ENCODE measurements at places on chromosomes 5 and 9.

DNA sequence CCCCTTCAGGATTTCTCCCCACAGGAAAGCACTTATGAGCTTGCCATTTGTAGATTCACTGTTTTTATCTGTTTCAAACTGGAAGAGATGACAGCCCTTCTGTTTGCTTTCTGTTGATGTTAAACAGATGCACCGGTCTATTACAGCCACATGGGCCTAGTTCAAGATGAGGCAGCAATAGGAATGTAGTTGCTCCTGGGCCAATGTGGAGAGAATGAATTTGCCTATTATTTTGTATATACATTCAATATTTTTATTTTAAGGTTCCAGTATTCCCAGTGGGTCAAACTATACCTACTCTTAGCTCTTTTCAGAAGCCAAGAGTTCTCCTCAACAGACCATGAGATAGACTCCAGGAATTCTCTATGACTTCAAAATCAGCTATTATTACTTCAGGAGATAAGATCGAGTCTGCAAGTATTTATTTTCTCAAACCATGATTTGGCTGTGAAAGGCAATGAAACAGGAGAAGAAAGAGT lies 461.6 kb downstream of the RASEF start:
- DNase-seq, result no peak

GRCh38 chr5:65161655-65162054 lies 320.1 kb downstream of the ADAMTS6 start:
- DNase-seq, result no peak

DNA sequence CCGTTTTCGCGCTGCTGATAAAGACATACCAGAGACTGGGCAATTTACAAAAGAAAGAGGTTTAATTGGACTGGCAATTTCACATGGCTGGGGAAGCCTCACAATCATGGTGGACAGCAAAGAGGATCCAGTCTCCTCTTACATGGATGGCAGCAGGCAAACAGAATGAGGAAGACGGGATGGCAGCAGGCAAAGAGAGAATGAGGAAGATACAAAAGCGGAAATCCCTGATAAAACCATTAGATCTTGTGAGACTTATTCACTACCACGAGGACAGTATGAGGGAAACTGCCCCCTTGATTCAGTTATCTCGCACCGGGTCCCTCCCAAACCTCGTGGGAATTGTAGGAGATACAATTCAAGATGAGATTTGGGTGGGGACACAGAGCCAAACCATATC lies 95.0 kb downstream of the OSTF1 start:
- no peak for DNase-seq

DNA sequence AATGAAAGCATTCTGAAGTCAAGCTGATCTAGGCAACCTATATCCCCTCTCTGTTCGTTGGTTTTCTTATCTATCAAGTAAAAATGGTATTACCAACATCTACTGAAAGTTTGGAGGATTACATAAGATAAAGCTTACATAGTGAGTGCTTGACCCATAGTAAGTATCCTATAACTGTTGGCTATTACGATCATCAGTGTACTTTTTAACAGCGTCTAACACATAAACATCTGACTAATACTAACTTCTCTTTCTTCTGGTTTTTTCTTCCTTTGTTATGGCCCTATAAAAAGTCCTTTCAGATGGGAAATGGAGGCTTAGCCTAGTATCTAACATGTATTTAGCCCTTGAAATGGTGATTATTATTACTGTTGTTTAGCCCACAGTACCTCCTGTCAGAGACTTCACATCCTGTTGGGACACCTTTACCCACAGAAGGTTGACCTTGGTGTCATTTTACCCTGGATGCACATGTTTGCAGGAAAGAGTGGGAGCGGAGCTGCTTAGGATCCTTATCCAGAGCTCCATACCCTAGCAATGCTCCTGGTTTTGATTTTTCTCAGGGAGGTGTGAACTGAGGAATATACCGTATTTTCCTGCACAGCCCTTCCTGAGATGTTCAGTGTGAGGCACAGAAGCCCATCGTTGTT lies 6.0 kb downstream of the INSYN2B start:
- DNase-seq, result no peak

DNA sequence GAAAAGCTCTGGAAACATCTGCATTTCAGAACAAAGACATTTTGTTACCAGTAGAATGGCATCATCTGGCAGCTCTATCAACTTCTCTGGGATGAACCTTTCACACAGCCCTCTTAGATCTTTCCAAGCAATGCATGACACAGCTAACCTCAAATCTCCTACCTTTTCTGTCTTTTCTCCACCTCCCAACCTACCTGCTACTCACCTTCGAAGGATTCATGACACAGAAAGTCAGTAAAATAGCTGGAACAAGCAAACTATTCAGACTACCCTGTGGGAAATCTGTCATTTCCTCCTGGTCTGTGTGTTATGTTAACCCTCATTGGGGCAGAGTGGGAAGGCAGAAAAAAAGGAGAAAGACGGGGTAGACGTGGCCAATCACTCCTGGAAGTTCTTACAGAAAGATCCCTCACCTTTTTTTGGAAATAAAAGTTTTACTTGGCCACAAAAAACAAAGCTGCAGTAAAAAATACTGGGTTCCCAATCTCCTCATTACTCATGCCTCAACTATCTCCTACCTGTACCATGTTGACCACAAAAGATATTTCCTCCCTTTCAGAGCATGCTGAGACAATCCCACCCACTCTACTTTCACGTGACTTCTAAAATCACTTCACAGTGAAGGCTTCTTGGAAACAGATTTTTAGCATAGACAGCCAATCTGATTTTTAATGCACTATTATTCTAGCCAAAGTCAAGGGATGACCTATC lies 362.1 kb upstream of the RFX3 start:
- no peak for DNase-seq

DNA sequence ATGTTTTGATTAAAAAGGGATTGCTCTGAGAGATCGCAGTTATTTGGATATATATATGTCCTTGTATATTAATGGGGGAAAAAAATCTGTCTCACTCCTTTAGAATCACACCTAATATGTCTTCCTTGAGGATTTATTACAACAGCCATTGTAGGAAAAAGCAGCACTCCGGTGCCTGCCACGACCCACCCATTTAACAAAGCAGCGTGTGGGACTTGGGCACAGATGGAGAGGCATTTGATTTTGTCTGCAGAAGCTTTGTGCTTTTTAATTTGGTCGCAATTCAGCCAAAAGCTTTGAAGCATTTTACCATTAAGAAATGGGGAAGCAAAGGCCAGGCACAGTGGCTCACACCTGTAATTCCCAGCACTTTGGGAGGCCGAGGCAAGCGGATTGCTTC lies 159.2 kb downstream of the SMARCA2 start:
- DNase-seq, result no peak

GRCh38 chr9:2427120-2427891 lies 194.3 kb upstream of the VLDLR start:
- no peak for DNase-seq

DNA sequence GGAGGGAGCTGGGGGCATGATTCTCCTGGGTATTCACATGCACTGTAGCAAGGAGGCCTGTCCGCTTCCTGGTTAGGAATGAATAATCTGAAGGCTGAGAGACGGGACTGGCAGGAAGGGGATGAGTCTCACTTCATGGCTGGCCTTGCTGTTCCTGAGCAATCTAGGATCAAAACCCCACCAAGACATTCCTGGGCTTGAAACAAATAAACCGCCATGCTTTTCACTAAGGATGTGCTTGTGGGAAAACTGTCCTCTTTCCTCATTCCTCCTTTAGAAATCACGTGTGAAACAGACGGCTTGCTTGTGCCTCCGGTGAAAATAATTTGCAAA lies 132.8 kb downstream of the MACROH2A1 start:
- no peak for DNase-seq

GRCh38 chr9:93270976-93271375 lies 87.0 kb downstream of the WNK2 start:
- no peak for DNase-seq

GRCh38 chr5:146890066-146890465 lies 11.5 kb upstream of the PPP2R2B start:
- no peak for DNase-seq

GRCh38 chr5:99070822-99071221 lies 142.0 kb upstream of the CHD1 start:
- DNase-seq, result no peak

- DNase-seq, result no peak
These were observed 15.7 kb downstream of the FTMT start for GRCh38 chr5:121867403-121867802.

DNA sequence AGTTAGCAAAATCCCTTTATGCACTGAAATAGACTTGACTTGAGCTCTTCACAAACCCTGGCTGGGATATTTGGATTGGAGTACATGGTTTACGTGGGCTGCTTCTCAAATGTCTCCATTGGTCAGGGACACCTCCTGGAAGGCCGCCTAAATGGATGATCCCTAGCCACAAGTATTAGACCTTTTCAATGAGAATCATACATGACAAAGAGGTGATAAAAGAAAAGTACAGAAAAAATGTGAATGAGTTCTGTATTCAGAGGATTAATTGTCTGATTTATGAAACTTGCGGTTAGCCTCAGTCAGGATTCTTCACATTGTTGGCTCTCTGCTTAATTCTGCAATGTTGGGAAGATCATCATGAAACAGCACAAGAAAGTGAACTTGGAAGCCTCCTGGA lies 752.8 kb upstream of the ADAMTS16 start:
- no peak for DNase-seq

DNA sequence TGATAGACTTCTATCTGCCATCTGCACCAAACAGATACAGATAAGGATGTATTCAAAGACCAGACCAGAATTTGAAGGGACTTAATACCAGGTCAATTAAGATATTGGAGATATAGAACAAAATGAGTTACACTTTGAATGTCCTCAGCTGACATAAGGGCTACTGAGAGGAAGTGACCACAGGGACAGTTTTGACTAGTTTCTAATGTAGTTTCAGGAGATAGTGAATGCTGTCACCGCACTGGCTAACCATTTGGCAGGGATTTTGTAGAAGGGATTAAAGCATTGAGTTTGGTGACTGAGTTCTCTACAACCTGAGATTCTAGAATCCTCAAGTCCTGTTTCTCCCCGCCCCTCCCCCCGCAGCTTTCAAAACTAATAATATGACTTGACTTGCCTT lies 22.7 kb downstream of the CCNH start:
- DNase-seq, result no peak

DNA sequence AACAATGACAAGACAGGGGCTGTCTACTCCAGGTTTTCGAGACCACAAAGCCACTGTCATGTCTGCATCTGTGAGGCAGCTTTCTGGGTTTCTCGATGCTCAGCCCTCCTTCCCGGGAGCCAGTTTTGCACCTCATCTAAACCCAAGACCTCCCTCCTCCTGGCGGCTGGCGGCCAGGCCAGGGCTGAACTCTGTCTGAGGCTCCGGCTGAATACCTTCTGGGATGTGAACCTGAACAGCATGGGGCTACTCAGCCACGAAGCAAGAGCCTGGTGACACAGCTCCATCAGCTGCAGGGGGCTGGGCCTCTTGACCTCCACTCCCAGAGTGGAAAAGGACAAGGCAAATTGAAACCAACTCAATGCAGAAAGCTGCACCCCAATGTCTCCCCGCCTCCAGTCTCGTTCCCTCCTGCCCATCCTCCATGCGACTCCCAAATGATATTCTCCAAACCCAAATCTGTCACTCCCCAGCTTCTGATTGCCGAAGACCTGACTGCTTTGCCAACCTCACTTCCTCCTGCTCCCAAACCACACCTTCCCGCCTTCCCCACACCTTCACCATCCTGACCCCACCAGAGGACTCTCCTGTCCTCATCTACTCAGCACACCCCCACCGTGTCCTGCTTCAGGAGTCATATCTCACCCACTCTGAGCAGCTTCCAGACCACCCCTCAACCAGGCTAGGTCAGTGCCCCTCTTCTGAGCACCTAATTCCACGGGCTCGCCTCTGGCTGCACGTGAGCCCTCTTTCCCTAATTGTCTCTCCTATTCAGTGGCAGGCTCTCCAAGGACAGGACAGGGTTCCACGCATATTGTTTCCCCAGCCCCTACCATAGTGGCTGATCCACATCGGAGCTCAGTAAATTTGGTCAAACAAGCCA lies 4.5 kb downstream of the ANKS6 start:
- DNase-seq, result no peak

GRCh38 chr9:72128526-72128925 lies 20.7 kb upstream of the GDA start:
- no peak for DNase-seq

DNA sequence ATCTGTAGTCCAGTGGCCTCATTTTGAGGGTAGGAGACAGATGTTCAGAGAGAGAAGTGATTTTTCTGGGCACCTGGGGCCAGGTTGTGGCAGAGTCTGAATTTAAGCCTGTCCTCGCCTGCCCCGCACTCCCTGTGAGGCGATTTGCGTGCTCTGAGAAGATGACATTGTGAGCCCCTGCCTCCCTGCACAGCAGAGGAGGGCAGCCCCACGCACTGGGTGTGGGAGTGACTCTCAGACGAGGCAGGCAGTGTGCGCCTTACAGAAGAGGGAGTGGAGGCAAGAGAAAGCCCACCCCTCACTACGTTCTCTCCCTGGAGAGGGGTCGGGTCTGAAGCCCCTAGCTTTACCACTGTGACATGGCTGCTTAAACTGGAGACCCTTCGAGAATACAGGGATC lies 35.7 kb downstream of the IRX4 start:
- DNase-seq, result no peak

GRCh38 chr5:96279801-96280542 lies 153.1 kb downstream of the PCSK1 start:
- DNase-seq, result no peak

GRCh38 chr5:101904736-101905135 lies 391.3 kb downstream of the SLCO4C1 start:
- DNase-seq, result no peak

DNA sequence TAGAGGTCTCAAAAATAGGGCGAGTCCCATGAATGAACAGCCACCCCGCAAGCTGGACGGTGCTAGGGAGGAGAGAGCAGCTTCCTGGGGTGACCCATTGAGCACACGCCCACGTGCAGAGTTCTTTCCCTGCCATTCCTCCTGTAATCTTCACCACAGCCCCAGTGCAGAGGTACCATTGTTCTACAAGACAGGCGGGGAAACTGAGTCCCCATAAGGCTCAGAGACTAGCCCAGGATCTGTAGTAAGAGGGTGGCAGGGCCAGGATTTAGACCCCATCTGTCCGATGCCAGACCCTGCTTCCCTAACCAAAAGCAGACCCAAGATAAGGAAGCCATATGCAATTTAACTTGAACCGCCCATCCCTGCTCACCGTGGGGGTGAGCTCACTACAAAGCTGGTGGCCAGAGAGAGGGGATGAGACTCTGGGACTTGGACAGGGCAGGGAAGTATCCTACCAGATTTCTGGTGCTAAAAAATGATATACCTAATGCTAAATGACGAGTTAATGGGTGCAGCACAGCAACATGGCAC lies 36.7 kb upstream of the ORM1 start:
- no peak for DNase-seq

GRCh38 chr9:93260263-93261066 lies 76.5 kb downstream of the WNK2 start:
- DNase-seq, result no peak

- DNase-seq, result no peak
These were observed 1.1 kb upstream of the TSPAN17 start for GRCh38 chr5:176646049-176646706.

- no peak for DNase-seq
These were observed 55.6 kb upstream of the KCNIP1 start for GRCh38 chr5:170448221-170448620.

- DNase-seq, result no peak
These were observed 17.4 kb upstream of the ADRB2 start for GRCh38 chr5:148808864-148809642.

- no peak for DNase-seq
These were observed 105.1 kb downstream of the LMNB1 start for GRCh38 chr5:126881821-126882600.

Measured in NT2/D1 (cell line).